ENCODE measurements at places on chromosomes 3 and 15.

- no peak for DNase-seq
Measured at GRCh38 chr15:66369773-66370651, 13.5 kb upstream of the TIPIN start.

DNA sequence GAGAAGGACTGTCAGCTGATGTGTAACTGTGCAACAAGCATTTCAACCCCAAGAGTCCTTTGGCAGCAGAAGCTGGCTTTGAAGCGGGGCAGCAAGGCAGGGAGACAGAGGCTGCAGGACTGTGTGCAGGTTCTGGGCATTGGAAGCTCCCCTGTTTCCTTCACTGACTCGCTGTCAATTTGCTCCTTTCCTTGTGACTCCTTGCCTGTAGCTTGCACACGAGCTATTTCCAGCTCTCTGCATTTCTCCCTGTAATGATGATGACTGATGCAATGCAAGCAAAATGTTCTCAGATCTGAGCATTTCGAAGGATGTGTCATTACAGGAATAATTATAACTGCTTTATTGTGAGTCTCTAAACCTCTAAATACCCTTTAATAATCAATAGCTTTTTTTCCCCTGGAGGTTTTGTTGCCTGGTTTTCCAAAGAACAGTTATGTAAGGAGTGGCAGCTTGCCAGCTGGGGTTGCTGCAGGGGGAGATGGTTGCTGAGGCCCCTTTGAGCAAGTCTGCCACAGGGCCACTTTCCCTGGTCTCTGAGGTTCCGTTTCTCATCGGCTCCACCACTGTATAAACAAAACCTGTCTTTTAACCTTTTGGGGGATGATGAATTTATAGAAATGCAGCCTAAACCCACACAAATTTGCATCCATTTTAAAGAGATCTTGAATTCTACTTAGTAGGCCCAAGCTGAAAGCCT is 2.8 kb downstream of the APOD start:
- no peak for DNase-seq

GRCh38 chr3:36777424-36778218 is 13.3 kb upstream of the DCLK3 start:
- no peak for DNase-seq

- no peak for DNase-seq
Measured at GRCh38 chr3:193174140-193174539, 66.9 kb upstream of the PLAAT1 start.

DNA sequence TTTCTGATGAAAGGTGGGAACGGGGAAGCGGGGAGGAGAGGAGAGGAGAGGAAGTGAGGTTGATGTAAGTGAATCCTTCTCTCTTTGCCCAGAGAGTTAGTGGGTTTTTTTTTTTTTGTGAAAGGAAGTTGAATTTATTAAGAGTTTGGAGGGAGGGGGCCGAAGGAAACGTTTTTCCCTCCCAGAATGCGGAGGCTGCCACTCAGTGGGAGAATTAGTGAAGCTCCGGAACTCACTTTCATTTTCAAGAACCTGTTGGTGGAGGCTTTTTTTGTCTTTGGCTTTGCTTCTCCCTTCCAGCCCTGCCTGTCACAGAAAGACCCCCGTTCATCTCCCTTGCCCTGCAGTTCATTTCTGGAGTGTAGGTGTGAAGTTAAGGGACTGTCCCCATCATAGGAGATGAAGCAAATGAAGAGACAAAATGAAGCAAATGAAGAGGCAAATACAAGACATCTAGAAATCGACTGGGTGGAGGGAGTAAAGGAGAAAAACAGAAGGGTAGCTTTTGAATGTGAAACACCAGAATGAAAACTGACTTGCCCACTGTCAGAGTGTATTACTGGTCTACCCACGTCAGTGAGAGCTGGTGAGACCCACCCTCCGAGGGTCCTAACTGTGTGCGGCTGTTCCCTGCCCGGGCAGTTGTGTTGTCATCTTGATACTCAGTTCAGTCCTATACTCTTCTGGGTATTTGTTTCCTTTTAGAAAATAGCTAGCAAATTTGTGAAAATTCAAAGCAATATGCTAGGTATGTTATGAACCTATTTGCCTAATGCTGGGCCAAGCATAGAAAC is 91.5 kb downstream of the ITPR1 start:
- no peak for DNase-seq

DNA sequence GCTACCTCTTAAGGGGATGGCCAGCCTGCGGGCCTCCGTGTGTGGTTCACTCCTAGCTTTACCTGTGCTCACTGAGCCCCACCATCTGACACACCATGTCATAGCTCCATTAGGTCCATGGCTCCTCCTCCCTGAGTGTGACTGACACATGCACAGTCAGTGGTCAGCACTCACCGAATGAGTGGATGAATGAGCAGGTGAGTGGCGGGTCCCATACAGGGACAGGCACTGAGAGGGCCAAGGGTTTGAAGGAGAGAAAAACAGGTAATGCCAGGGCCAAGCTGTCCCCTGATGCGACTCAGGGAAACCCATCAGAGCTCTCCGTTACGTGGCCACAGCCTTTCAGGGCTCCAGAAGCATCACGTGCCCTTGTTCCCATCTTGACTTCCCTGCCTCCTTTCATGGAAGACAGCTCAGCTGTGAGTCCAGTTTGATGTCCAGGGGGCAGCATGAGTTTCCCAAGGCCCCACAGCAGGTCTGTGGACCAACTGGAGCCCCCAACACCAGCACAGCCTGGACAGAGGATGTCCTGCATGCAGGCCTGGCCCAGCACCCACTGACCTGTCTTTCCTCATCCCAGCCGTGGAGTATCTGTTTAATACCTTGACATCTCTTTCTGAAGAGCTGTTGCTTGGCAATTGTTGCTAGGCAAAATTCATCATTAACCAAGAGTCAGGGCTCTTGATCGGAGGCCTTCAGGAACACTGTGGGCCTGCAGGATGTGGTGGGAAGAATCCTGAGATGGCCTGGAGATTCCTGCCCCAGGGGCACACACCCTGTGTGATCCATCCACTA is 84.4 kb downstream of the PLXNA1 start:
- DNase-seq, result no peak

DNA sequence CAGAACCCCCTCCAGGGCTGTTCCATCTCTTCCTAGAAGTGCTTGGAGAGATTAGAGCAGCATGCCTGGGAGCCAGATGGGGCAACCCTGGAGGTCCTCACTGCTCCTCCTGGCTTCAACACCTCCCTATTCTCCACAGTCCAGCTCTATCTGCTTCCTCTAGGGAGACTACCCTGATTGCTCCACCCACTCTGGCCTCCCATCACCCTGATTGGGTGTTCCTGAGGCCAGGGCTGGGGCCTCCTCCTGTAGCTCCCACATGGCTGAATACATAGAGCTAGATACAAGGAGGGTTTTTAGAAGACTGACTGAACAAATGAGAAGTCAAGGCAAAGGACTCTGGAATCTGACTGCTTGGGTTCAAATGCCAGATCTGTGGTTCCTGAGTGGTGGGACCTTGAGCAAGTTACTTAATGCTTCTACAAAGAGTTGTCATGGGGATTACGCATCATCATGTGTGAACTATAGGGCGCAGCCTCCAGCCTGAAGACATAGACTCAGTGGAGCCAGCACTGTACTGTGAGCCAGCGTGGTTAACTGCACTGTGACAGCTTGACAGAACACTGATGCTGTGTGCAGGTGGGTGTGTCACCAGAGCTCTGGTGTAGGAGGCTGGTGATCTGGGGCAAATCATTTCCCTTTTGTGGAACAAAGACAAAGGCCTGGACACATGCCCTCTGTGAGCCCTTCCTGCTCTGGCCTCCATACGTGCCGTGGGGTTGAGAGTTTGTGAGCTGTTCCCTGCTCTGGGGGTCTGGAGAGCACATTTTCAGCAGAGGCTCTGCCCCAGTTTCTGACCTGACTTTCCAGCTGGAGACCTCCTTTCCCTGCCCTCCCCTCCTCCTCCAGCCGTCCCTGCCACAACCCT is 74.8 kb downstream of the SCN5A start:
- DNase-seq, result no peak

GRCh38 chr15:90113166-90113565 is 10.9 kb upstream of the IDH2 start:
- no peak for DNase-seq

DNA sequence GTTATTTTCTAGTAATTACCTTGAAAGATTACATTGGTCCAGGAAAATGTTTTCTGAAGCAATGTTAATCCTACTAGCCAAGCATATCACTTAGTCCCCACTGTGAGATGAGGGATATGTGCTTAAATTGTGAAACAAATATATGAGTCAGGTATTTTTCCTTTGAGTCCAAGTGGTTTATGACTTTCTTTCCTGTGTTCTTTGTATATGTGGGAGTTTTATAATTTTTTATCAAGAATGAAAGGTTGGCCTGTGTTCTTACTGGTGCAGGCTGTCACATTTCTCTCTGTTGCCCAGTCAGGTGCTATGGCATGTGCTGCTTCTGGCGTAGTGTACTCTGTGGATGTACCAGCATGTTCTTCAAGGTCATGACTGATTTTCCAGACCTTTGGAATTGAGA is 147.4 kb downstream of the CMSS1 start:
- DNase-seq, result no peak

DNA sequence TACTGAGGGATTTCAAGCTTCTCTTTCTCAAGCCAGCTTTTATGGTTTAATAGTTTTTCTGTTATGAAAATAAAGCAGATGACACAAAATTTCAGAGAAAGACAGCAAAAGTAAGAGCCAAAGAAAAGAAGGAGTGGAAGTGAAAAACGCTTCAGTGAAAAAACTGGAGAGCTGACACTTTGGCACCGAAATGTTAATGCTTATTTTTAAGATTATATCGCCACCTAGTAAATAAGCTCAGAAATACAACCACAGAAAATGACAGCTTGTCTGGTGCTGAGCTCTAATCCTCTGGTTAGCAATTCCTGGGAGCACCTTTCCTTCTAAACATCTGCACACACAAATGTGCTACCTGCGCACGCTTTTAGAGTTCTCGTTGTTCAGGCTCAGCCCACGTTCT is 101.6 kb downstream of the ZPLD1 start:
- no peak for DNase-seq

GRCh38 chr15:38216763-38217162 is 35.9 kb upstream of the SPRED1 start:
- no peak for DNase-seq

DNA sequence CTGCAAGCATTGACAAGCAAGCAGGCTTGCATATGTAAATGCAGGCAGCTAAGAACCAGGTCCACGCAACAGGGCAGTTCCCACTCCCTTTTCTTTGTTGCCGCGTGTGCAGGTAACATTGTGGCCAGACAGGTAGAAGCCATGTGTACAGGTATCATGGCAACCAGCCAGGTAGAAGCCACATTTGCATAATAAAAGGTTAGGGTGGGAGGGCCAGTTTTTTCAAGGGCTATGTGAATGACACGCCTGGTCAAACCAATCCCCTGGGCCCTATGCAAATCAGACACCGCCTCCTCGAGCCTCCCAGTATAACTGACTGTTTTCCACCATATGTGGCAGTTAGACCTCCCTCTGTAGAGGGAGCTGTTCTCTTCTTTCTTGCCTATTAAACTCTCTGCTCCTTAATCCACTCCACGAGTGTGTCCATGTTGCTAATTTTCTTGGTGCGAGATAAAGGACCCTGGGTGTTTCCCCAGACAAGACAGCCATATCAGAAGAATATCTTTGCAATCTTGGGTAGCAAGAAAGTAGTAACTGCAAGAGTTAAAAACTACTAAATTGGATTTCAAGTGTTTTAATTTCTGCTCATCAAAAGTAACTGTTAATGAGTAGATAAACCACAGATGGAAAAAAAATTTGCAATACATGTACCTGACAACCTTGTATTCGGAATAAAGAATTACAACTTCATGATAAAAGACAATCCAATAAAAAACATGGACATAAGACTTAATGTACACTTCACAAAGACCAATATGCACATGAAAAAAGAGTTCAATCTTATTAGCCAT is 21.8 kb downstream of the PCOLCE2 start:
- DNase-seq, result no peak

DNA sequence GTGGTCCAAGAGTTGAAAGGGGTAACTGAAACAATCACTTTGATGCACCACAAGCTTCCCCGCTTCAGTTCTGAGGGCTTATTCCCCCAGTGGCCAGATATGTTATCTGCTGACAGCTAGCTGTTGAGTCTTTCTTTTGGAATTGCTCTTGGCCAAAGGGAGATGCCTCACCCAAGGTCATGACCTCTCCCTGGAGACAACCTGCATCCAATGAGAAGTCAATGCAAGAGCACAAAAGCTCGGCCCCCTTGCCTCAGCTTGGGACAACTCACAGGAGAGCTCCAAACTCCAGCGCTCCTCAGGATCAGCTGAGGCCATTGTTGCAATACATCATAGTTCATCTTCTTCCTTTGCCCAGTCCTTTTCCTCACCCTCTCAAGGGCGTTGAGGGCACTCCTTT is 31.0 kb upstream of the THBS1 start:
- DNase-seq, result no peak

- no peak for DNase-seq
Measured at GRCh38 chr15:81752546-81752942, 293.3 kb downstream of the MEX3B start.

DNA sequence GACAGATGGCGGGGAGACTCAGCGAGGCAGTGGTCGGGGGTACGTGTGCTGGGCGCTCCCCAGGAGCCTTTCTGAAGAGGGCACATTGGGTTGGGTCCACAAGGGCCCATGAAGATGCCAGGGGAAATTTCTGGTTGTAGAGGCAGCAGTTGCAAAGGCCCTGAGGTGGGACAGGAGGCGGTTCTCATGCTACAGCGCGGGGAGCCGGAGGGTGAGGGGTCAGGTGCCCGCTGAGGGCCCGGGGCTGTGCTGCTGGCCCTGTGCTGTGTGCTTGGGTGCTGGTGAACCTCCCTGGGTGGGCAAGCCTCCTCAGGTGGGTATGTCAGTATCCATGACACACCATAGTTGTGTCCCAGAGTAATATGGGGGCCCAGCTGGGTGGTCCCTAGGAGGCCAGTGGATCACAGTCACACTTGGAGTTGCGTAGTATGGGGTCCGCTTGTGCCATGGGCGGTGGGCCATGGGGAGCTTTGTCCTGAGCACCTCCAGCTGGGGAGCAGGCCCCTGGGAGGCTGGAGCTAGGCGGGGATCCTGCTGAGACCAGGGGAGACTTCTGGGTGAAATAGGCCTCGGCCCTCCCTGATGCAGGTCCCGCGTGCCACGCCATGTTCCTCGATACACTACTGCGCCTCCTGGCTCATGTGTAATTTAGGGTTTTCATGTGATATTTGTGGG is 44.3 kb downstream of the PLXNA1 start:
- no peak for DNase-seq

DNA sequence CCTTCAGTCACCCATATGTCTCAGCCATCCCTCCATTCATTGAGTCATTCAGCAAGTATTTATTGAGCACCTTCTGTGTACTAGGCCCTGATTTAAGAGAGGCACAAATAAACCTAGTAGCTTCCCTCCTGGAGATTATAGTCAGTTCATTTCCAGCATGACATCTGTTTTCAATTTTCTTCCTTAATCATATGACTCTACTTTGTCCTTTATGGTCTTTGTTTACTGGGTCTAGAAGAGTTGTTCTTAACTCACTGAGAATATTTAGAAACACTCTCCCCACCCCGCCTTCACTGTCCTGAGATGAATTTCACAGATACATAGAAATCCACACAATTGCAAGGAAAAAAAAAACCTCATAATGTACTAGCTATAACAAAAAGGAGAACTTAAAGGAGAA is 44.8 kb upstream of the ADAMTS9 start:
- no peak for DNase-seq

DNA sequence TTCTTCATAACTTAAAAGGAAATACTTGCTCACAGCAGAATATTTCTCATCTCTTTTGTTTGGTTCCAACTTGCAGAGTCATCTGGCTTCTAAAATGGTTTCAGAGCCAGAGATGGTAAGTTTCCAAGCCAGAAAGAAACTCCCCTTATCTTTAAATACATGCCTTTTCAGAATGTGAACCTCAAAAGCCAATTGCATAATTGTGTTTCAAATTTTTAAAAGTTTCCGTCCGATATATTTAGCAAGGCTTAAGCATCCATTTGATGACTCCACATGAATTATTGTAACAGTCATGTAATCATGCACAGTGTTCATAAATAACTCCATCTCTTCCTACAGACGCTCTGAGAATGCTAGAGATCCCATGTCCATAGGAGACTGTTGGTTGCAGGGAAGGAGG is 40.6 kb upstream of the C3orf80 start:
- no peak for DNase-seq
